HT-29 (cell line): ENCODE measurements at places on chromosomes 2 and 18. TPM values are rescaled to one million over a fixed set of nuclear protein-coding genes. Genes with fewer than 3 reads are reported as not detected.
A peak's percentile ranks its signal among the peaks of the same experiment; 100 is the strongest.

DNA sequence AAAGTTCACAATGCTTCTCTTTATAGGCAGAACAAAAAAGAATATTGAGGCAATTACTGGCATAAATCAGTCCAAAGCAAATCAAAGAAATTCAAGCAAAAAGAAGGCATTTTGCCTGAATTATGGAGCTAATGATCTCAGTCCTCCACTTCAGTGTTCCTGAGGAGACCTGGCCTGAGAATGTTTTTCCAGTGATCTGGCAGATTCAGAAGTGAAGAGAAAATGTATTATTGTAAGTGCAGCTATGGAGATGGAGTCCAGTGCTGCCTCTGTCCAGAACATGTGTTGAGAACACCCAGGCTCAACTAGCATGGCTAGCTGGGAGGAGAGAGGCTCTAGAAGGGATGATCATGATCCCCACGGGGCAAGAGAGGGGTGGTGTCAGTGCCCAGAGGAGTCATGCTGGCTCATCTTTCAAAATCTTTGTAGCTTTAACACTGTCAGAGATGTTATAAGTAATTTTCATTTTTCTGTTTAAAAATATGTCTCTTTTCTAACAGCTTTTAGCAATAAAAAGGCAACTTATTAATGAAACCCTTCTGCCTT is 367.0 kb upstream of the RAB12 start:
- no peak for DNase-seq

GAREM1 gene
- 5.0 and 5.6 TPM in 2 replicates for total RNA-seq

MDH1B gene
- 0.44 TPM in 1 of 2 replicates, not detected in the other for total RNA-seq

- peak; percentile 86 for DNase-seq
These were observed 3.7 kb upstream of the GAD1 start for GRCh38 chr2:170812710-170813600.

CELF4 gene
- total RNA-seq = not detected in 2 replicates

DNA sequence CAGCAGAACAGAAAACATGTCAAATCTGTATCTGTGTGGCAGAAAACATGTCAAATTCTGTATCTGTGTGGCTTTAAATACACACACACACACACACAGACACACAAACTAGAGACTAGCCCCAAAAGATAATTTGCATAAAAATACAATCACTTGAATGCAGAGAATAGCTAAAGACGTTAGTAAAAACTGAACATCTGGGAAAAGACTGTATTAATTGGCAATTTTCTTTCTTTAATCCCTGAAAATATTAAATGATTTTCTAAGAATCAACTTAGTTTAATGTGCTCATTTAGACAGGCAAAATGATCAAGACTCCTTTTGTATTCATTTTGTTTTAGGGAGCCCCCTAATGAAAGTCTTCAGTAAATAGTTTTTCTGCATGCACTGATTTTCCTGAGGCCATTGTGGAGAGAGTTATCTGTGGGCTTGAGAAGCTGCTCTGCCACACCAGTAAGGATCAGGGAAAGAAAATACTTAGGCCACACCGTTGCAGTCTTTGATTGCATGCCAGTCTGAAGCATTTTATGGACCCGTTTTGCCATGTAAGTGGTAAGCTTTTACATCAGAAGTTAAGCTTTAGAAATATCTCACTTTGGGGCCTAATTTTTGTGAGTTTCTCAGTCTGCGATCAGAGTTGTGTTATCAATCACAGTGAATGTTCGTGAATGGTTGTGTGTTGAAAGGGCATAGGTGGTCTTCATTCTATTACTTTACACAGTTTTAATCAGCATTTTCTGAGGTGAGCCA is 2.2 kb downstream of the SPATS2L start:
- DNase-seq = peak; percentile 52

- DNase-seq = no peak
These were observed 470.5 kb upstream of the FAM98A start for GRCh38 chr2:34069604-34070003.

GRCh38 chr2:59868981-59869380 is 684.5 kb downstream of the BCL11A start:
- no peak for DNase-seq
